ENCODE measurements at places on chromosomes 11 and 22.

DNA sequence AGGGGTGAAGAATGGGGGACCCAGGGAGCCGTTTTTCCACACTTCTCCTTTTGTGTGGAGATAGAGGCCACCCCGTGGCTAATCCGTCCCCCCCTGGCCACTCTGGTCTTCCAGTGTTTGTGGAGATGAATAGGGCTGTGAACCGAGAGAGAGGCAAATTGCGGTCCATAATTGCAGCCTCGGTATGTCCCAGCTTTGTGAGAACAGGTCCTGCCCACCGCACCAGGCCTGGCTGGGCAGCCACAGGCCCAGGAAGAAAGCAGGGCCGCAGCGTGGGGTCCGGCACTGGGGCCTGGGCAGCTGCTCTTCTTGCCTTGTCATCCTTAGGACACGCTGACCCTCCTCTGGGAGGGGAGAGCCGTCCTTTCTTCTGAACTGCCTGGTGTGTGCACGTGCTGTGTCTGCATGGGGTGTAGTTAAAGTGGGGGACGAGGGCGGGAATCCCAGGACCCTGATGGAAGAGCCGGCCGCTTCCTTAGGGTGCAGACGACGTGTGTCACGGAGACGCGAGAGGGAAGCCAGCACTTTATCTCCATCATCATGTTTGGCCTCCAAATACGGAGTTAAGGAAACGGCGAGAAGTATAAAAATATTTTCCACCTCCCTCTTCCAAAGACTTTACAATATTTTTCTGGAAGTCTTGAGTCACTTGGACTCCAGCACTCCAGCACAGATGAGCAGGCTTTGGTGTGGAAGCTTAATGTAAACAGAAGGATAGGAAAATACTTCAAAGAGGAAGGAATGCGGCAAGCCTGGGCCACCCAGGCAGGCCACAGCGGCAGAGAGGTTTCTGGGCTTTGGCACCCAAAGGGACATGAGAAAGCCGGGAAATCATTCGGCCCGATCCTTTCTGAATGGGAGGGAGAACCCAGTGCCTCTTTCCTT lies 1248.4 kb downstream of the BRD1 start:
- H3K27me3 ChIP-seq, result peaks cover 15% of the 10 kb centered on the region
- H3K4me1 ChIP-seq, result no peaks in the 10 kb centered on the region
- DNase-seq, result no peak
- H3K27ac ChIP-seq, result no peak overlapping the region
- no peaks in the 10 kb centered on the region for H3K36me3 ChIP-seq

- H3K4me3 ChIP-seq, result no peak overlapping the region
- H3K27me3 ChIP-seq, result no peaks in the 10 kb centered on the region
- no peak for DNase-seq
These were observed 41.3 kb downstream of the SMCO4 start for GRCh38 chr11:93501856-93502255.

GRCh38 chr22:20551805-20552442 lies 44.5 kb downstream of the MED15 start:
- H3K4me3 ChIP-seq, result peak overlapping the region; percentile 88
- H3K27me3 ChIP-seq, result no peaks in the 10 kb centered on the region
- H3K36me3 ChIP-seq, result peaks cover 35% of the 10 kb centered on the region
- DNase-seq, result peak; percentile 60
- peak overlapping the region; percentile 100 for H3K27ac ChIP-seq

GRCh38 chr11:71210861-71211260 lies 41.5 kb downstream of the SHANK2 start:
- no peak for DNase-seq
- no peaks in the 10 kb centered on the region for H3K36me3 ChIP-seq
- H3K4me3 ChIP-seq, result no peak overlapping the region
- H3K27ac ChIP-seq, result no peak overlapping the region
- H3K4me1 ChIP-seq, result no peaks in the 10 kb centered on the region

GRCh38 chr11:13193613-13194012 lies 84.0 kb upstream of the BMAL1 start:
- no peak overlapping the region for H3K27ac ChIP-seq
- H3K36me3 ChIP-seq, result peaks cover 2% of the 10 kb centered on the region
- no peaks in the 10 kb centered on the region for H3K4me1 ChIP-seq
- no peak for DNase-seq
- H3K27me3 ChIP-seq, result peaks cover 26% of the 10 kb centered on the region
- no peak overlapping the region for H3K4me3 ChIP-seq

- DNase-seq, result no peak
- H3K36me3 ChIP-seq, result peaks cover 9% of the 10 kb centered on the region
- H3K27me3 ChIP-seq, result no peaks in the 10 kb centered on the region
- H3K4me1 ChIP-seq, result peaks cover 41% of the 10 kb centered on the region
These were observed 73.1 kb downstream of the FAM168A start for GRCh38 chr11:73524774-73525173.

- peaks cover 2% of the 10 kb centered on the region for H3K27me3 ChIP-seq
- no peaks in the 10 kb centered on the region for H3K36me3 ChIP-seq
- peaks cover 7% of the 10 kb centered on the region for H3K4me1 ChIP-seq
These were observed 14.5 kb upstream of the MRTFA start for GRCh38 chr22:40651057-40651456.

DNA sequence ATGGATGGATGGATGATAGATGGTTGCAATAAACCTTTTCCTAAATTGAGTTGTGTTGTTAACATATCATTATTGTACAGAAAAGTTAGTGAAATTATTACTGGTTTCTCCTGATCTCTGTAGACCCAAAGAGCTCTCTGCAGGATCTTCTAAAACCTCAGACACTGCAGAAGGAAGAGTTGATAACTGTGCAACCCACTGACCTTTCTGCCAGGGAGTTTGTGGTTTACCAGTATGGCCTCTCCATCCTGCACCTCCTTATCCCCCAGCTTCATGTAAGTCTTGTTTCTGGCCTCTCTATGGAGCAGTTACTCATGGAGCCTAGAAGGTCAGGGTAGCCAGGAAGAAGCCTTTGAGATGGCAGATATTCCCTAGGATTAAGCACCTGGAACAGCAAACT lies 45.6 kb downstream of the BTG4 start:
- no peak overlapping the region for H3K27ac ChIP-seq
- H3K27me3 ChIP-seq, result peaks cover 5% of the 10 kb centered on the region
- no peak for DNase-seq
- H3K4me1 ChIP-seq, result peaks cover 18% of the 10 kb centered on the region

DNA sequence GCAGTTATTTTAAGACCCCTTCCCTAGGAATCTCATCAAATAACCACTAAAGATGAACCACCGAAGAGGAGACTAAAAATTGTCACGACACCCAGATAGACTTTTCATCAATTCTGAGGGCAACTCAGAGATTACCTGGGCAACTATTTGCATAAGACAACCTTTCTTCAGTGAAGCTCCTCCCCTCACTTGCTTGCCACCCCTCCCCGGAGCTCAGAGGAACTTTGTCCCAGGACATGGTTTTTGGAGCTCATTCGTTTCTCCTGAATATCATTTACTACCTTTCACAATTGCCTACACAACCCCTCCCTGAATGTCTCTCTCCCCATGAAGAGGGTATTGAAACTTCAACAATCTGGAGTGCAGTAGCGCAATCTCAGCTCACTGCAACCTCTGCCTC lies 3.9 kb downstream of the AGBL2 start:
- H3K27me3 ChIP-seq, result no peaks in the 10 kb centered on the region
- no peak for DNase-seq
- no peak overlapping the region for H3K4me3 ChIP-seq

DNA sequence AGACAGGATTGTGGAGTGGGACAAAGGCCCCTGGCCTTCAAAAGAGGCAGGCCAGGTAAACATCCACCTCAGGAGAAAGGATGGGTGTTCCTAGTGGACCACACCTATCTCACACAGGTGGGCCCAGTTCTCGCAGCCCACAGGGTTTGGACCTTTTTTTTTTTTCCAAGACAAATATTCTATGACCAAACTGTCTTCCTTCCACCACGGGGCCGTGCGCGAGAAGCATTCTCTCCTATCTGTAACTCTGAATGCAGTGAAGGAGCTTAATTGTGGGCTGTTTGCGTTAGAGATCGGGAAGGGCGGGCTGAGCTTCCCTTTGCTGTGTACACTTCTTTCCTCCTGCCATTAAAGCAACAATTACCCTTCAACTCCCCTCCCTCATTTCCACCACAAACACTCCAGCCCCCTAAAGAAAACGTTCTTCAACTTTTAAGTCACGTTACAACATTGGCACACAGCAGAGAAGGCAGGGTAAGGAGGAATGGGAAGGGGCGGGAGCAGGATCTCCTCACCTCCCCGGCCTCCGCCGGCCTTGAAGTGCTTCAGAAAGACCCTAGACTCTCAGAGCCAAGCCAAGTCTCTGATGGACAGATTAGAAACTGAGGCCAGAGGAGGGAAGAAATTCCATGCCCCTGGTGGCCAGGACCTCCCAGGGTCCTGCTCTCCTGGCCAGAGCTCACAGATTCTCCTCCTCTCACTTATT lies 238.4 kb downstream of the BUD13 start:
- H3K36me3 ChIP-seq, result no peaks in the 10 kb centered on the region
- no peaks in the 10 kb centered on the region for H3K4me1 ChIP-seq
- H3K27me3 ChIP-seq, result peaks cover 19% of the 10 kb centered on the region

DNA sequence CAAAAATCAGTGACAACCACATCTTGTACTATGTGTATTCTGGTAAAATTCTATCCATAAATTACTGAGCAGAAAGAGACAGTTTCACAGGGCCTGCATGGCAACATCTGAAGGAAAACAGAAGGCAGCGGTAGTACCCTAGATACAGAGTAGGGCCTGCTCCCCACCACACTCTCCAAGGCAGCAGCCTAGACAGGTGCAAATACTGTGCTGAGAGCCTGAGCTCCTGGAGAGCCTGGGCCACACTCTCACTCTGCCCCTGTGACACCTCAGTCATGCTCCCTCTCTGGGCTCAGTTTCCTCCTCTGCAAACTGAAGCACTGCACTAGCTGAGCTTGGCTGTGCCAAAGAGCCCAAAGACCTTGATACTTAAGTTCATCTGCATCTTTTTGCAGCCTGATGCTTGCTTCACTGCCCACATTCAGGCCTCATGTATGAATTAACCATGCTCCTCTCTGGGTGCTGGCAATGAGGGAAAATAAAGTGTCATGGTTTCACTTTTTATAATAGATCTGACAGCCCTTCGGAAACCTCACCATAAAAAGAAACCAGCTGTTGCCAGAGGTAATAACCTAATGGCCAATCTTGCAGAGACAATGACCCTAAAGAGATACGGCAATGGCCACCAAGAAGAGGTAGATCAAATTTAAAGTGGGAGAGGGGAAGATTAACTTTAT lies 104.7 kb downstream of the PLEKHA7 start:
- peaks cover 3% of the 10 kb centered on the region for H3K4me1 ChIP-seq
- H3K27me3 ChIP-seq, result peaks cover 2% of the 10 kb centered on the region
- no peaks in the 10 kb centered on the region for H3K36me3 ChIP-seq
- no peak for DNase-seq
- H3K27ac ChIP-seq, result no peak overlapping the region
- no peak overlapping the region for H3K4me3 ChIP-seq

DNA sequence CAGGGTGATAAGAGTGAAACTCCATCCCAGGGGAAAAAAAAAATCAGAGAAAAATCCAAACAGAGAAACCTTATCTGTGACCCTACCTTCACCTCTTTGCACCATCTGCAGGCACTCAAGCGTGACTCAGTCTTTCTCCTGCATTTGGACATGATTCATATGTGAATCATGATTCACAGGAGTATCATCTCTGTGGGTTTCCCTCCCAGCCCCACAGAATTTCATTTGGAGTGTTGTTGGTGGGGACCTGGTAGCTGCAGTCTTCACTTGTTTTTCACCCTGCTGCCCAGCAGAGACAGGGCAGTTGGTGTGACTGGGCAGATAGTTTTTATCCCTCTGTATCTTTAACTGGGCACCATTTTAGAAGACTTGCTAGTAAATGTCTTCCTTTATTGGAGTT lies 75.7 kb downstream of the DEPDC5 start:
- H3K27ac ChIP-seq, result no peak overlapping the region
- no peak overlapping the region for H3K4me3 ChIP-seq
- H3K27me3 ChIP-seq, result no peaks in the 10 kb centered on the region
- peaks cover 16% of the 10 kb centered on the region for H3K4me1 ChIP-seq
- DNase-seq, result no peak

- H3K27ac ChIP-seq, result no peak overlapping the region
- H3K36me3 ChIP-seq, result no peaks in the 10 kb centered on the region
- no peak overlapping the region for H3K4me3 ChIP-seq
These were observed 34.3 kb downstream of the SCUBE1 start for GRCh38 chr22:43308836-43309235.

GRCh38 chr22:32411402-32411801 lies 645 bp downstream of the RTCB start:
- peaks cover 24% of the 10 kb centered on the region for H3K36me3 ChIP-seq
- H3K27ac ChIP-seq, result peak overlapping the region; percentile 93
- H3K4me1 ChIP-seq, result peaks cover 44% of the 10 kb centered on the region
- H3K4me3 ChIP-seq, result peak overlapping the region; percentile 95
- H3K27me3 ChIP-seq, result peaks cover 3% of the 10 kb centered on the region
- no peak for DNase-seq

DNA sequence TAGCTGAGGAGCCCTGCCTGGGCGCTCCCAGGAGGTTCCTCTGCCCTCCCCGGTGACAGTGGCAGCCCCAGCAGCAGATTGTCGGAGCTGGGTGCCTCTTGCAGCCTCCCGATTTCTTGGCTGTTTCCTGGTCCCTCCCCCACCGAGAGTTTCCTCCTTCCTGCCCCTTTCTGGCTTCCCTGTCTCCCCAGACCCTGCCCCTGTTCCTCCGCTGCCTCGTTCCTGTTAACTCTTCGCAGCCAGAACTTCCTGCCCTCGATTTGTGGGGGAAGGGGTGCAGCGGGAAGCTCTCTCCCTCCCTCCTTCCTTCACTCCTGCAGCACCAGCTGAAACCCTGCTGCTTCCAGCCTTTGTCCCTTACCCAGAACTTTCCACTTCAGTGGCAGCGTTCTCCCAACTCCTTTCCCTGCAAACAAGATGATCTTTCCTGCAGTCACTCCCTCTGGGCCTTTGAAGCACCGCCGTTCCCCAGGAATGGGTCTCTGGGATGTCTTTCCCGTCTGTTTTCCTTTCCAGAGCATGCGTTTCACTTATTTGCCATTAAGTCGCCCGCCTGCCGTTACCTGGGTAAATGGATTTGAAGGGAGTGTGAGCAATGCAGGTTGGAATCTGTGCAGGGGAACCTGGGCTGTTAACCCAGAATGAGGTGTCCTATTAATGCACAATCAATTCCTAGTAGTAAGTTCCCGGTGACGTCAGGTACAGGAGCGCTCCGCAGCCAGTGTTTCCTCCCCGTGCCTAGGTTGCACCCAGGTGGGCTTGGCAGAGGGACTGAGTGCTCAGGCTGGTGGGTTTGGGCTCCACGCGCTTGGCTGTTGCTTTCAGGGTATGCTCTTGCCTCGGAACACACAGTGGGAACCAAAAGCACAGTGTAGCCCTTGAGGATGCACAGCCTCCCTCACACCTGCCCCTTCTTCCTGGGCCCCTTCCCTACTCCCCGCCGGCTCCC lies 4.3 kb downstream of the GRK2 start:
- peak overlapping the region; percentile 96 for H3K27ac ChIP-seq
- H3K36me3 ChIP-seq, result peaks cover 32% of the 10 kb centered on the region
- peak; percentile 59 for DNase-seq
- no peaks in the 10 kb centered on the region for H3K27me3 ChIP-seq
- H3K4me3 ChIP-seq, result peak overlapping the region; percentile 96
- H3K4me1 ChIP-seq, result peaks cover 59% of the 10 kb centered on the region

GRCh38 chr22:21641417-21641788 lies 699 bp upstream of the SDF2L1 start:
- H3K27me3 ChIP-seq, result no peaks in the 10 kb centered on the region
- peaks cover 5% of the 10 kb centered on the region for H3K36me3 ChIP-seq
- peak overlapping the region; percentile 86 for H3K27ac ChIP-seq
- peak overlapping the region; percentile 93 for H3K4me3 ChIP-seq
- H3K4me1 ChIP-seq, result peaks cover 23% of the 10 kb centered on the region
- no peak for DNase-seq
